ENCODE measurements at places on chromosomes 5 and 9.

GRCh38 chr5:2715856-2716255 lies 35.6 kb downstream of the IRX2 start:
- no peak for DNase-seq

- DNase-seq, result no peak
Observed at GRCh38 chr9:5531101-5531882, 21.0 kb downstream of the PDCD1LG2 start.

GRCh38 chr5:151676314-151676712 lies 10.4 kb downstream of the SPARC start:
- DNase-seq, result no peak

- peak; percentile 69 for DNase-seq
Observed at GRCh38 chr9:109166771-109167601, at the start of gene FRRS1L. TSS of gene FRRS1L (minus strand) at chr9:109167249. CDS start at chr9:109167138, 111 bp downstream.

- DNase-seq, result no peak
Observed at GRCh38 chr9:130794923-130795495, 40.0 kb upstream of the ABL1 start.

- no peak for DNase-seq
Observed at GRCh38 chr5:73808911-73809310, 182.9 kb downstream of the ARHGEF28 start.

- DNase-seq, result no peak
Observed at GRCh38 chr9:34346873-34347799, 17.8 kb downstream of the NUDT2 start.

GRCh38 chr5:138737494-138738265 lies 15.5 kb upstream of the CTNNA1 start:
- DNase-seq, result no peak

DNA sequence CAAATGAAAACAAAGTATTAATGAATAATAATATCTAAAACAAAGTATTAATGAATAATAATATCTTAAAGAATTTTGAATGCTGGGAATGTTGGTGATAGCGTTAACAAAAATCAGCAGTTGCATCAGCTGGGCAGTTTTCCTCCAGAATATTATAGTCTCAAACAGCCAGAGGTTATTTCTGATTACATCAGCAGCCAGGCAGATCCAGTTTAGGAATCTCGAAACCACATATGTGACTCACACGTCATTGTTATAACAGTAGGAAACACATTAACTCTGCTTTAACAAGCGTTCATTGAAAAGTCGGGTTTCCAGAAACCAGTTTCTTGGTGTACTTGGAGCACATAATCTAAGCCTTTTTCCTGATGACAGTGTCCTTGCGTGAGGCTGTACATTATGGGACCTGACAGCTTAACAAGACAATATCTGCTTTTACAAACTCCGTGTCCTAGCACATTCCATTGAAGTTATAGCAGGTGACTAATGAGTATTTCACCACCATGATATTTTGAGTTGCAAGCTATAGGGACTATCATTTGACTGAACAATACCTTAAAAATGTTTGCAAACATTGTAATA lies 559.5 kb upstream of the KLF4 start:
- DNase-seq, result no peak

DNA sequence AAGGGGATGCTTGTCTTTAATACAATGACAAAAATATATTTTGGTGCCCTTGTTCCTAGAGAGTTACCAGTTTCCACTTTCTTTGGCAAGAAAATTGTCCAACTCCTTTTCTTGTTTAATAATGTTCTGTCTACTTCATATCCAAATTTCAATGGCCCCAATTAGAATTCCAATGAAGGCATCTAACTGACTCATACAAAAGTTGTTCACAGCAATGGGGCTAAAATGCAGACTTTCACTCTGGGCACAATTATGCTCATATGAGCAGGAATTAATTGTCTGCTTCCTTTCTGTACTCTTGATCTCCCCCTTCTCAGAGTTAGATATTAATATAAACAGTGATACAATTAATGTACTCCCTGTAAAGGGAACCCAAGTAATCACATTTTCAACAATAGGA lies 42.1 kb upstream of the ZNF622 start:
- DNase-seq, result no peak

DNA sequence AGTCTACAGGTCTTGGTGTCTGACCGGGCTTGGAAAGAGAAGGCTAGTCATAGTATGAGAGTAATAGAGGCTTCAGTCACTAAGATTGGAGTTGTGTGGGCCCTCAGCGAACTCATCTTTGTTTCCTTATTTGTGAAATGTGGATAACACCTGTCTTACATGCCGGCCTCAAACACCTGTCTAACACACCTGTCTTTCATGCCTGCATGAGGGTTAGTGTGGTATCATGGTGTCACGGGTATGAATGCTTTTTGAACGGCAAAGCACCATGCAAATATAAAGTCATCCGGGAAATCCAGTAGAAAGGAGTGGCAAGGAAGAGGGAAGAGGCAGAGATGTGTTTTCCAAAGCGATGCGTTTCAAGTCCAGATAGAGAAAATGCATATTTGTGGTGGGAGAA lies 25.5 kb downstream of the GRAMD2B start:
- DNase-seq, result no peak

DNA sequence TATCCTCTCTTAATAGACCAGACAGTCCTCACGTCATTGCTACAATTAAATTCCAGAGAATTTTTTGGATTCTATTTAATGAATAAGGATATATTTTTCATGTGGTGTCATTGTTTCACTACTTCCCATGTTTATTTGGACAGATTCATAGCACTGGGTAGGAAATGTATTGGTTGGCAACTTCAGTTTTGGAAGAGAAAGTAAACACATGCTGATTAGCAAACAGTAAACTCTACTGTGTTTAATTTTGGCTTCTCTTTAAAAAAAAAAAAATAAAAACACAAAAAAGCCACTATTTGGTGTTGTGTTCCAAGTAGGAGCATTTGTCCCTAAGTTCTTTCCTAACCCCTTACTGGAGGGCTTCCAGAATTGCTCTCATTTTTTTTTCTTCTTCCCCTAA lies 77.3 kb downstream of the NFIB start:
- DNase-seq, result no peak

- DNase-seq, result no peak
Observed at GRCh38 chr5:125576822-125577221, 830.4 kb upstream of the ZNF608 start.

DNA sequence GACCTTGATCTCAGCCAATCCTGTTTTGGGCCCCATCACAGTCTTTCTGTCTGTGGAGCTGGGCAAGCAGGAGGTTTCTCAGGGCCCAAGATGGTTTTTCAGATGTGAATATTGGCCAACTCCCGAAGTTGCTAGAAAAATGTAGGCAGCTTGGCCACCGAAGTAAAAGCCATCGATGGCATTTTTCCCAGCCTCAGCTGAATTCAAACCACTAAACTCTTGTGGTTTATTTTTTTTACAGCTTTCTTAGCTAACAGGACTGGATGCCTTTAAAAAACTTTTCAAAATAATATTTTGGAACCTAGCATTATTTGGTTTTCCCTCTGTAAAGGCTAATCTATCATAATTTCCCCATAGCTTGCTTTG lies 102.5 kb upstream of the ERCC6L2 start:
- no peak for DNase-seq

DNA sequence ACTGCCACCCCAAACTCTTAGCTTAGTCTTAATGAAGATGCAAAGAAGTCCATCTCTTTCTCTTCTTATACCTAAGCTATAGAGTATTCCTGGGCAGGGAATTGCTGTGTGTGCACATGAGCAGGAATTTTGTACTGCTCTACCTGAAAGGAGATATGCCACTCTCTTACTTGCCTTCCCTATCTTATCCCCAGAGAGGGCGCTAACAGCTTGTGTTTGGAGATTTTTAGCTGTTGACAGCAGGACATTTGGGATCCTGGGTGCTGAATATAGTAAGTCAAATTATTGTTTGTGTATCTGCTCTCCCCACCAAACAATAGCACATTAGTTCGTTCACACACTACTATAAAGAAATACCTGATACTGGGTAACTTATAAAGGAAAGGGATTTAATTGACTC lies 159.5 kb downstream of the GABRG2 start:
- DNase-seq, result no peak

- no peak for DNase-seq
Observed at GRCh38 chr5:89346573-89346972, 463.6 kb upstream of the MEF2C start.

DNA sequence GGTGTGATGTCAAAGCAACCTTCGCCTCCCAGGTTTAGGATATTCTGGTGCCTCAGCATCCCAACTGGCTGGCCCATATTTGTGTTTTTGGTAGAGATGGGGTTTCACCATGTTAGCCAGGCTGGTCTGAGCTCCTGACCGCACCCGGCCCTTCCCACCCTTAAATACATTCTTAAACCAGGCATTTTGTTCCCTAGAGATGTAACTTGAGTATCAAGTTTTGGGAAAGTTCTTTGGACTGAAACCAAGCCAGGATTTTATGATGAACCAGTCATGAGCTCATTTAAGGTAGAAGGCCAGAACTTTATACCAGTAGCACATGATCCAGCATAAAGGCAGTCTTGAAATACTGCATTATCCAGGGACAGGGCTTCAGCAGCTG lies 3.5 kb downstream of the RPL7A start:
- DNase-seq, result no peak

GRCh38 chr9:122180633-122181032 lies 20.9 kb downstream of the MORN5 start:
- DNase-seq, result peak; percentile 59

GRCh38 chr5:165521816-165522610 lies 2016.6 kb downstream of the MAT2B start:
- DNase-seq, result no peak

GRCh38 chr5:68565427-68565826 lies 349.9 kb downstream of the PIK3R1 start:
- DNase-seq, result no peak

DNA sequence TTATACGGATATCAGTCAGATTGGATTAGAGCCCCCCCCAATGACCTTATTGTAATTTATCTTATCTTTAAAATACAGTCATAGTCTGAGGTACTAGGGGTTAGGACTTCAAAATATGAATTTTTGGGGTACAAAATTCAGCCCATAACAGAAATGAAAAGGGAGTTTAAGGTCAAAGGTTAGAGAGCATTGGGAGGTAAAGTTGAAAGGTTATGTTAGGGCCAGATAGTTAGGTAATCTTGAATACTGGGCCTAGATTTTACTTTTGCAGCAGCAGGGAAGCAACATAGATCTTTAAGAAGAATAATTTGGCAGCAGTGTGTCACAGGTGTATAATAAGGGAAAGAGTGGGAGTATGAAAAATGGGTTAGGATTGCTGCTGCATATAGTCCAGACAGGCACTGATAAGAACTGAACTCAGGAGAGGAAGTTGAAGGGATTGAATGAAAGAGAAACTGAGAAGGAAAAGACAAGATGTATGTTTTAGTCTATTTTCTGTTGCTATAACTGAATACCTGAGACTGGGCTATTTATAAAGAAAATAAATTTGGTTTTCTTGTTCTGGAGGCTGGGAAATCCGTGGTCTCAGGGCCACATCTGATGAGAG lies 10.7 kb upstream of the GCNT4 start:
- no peak for DNase-seq

DNA sequence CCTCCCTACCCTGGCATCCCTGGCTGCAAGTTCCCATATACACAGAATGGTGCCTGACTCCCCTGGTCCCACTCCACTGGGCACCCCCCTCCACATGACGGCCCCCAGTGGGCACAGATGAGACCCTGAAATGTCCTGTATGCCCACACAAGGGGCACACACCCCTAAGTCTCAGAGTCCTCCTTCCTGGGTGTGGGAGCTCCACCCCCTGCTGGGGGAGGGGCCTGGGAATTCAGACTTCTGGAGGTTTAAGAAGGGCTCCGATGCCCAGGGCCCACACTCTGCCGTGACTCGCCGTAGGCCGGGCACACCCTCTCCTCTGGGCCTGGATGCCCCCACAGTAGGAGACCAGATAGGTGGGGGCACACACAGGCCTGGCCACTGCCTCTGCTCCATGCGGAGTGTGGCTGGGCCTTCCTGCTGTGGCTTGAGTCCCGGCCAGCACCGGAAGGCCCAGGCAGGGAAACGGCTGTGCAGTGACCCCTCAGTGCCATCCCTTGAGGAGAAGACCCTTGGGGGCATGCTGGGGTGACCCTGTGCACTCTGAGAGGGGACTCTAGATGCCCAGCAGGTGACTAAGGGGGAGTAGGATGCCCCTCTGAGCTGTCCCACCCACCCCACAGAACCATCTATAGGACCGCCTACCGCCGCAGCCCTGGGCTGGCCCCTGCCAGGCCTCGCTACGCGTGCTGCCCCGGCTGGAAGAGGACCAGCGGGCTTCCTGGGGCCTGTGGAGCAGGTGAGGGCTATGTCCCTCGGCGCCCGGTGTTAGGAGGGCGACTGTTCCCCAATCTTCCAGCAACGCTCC lies 6.5 kb downstream of the EGFL7 start:
- DNase-seq, result no peak

GRCh38 chr5:51908215-51908614 lies 525.0 kb downstream of the ISL1 start:
- no peak for DNase-seq

DNA sequence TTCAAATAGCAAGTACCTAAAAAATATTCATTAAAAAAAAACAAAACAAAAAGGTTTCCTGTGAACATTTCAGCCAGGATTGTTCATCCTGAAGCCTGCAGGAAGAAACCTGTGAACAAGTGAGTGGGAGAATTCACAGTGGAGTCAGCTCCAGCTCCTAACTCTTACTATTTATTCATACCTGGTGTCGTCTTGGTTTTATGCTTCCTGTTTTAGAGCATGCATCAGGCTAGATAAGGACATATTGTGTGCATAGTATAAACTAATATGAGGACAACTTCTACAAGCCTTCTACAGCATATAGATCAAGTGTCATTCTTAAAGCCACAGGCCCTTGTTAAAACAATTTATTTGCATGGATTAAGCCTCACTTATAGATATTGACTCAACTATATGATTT lies 169.9 kb downstream of the EFNA5 start:
- DNase-seq, result no peak

- no peak for DNase-seq
Observed at GRCh38 chr5:166163996-166164610, 2127.3 kb upstream of the WWC1 start.

DNA sequence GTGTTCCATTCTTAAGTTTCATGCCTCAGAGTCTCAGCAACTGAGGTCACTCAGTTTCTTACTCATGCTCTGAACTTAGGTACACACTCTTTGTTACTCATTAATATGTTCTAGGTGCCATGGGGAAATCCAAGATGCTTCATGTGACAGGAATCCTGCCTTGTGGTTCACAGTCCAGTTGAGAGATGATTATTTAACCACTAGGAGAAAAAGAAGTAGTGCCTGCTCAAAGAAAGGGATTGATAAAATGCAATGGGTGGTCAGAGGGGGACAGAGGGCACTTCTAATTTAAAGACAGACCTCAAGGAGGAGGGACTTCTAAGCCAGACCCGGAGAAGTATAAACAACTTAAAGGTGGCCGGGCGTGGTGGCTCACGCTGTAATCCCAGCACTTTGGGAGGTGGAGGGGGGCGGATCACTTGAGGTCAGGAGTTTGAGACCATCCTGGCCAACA lies 69.0 kb downstream of the UGCG start:
- DNase-seq, result no peak

All from Ammon's horn (tissue), 1 donor.